HAP-1 (cell line): ENCODE measurements at places on chromosomes 16 and 17.

DNA sequence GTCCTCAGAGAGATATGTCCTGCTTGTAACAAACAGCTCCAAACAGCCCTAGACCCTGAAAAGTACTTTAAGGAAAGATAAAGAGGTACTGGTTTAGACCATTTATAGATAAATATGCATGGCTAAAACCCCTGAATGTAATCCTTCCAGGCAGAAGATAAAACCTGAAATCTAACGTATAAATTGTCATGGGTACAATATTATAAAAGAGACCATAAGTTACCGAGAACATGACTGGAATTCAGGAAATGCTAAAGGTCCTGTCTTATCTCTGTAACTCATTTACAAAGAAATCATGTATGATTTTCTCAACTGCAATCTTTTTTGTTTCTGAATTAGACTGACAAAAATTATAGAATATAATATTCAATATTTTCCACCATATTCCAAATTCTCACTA, 9.2 kb upstream of the KANSL1 start:
- DNase-seq, result no peak

DNA sequence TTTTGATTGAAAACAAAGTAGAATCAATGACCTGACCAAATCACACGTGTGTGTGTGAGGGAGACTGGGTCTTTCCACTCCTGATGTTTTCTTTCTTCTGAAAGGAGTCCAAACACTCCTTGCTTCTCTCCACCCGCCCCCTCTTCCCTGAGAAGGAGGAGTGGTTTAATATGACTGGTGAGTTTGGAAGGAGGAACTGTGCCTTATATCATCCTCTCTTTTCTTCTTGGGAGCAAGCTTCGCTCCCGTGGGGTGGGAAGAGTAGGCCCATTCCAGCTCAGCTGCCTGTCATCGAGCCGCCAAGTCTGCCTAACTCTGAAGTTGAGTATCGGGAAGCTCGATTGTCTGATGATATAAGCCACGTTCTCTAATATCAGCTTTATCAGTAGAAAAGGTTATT, 96.5 kb downstream of the YPEL2 start:
- DNase-seq, result no peak

DNA sequence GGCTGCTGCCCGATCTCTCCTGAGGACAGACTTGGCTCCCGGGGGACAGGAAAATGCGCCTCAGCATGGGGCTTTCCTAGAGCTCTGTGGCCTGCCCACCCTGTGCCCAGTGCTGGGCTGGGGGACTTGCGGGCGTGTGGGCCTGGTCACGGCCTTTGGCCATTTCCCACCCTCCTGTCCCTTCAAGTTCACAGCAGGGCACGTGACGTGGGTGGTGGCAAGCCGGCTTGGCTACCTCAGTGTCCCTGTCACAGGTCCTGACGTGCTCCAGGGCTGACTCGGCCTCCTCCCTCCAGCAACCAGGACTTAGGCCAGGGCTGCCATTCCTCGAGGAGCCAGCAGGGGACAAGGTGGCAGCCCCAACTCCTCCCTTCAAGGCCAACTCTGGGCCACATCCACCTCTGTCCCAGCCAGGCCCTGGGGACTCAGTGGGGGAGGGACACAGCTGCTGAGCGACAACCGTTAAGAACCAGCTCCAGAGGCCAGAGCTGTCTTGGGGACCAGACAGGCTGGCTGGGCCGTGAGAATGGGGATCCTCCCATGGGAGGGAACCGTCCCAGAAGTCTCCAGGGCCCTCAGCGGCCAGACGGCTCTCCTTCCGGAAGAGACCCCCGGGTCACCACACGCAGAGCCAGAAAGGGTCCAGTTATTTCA, 981 bp upstream of the UNC13D start:
- DNase-seq, result peak; percentile 86

GRCh38 chr17:57145347-57145746, 60.3 kb downstream of the AKAP1 start:
- peak; percentile 39 for DNase-seq

DNA sequence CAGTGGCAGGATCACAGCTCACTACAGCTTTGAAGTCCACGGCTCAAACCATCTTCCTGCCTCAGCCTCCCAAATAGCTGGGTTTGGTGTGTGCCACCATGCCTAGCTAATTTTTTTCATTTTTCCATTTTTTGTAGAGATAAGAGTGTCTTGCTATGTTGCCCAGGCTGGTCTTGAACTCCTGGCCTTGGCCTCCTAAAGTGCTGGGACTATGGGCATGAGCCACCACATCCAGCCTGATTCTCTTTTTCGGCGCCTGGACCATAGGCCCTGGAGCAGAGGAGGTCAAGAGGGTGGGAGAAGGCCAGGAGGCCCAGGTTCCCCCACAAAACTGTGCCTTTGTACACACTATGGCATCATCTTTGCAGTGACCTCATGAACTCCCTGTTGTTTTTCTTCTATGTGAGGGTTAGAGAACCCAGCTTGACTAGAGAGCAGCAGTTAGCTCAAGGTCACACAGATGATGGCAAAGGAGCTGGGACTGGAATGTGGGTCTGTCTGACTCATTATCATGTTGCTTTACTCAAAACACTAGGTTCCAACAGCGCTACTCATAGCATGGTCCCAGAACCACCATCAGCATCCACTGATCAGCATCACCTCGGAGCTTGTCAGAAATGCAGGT, 16.3 kb downstream of the SCN4A start:
- DNase-seq, result no peak

GRCh38 chr17:58282442-58282841, 1.7 kb upstream of the MPO start:
- no peak for DNase-seq

DNA sequence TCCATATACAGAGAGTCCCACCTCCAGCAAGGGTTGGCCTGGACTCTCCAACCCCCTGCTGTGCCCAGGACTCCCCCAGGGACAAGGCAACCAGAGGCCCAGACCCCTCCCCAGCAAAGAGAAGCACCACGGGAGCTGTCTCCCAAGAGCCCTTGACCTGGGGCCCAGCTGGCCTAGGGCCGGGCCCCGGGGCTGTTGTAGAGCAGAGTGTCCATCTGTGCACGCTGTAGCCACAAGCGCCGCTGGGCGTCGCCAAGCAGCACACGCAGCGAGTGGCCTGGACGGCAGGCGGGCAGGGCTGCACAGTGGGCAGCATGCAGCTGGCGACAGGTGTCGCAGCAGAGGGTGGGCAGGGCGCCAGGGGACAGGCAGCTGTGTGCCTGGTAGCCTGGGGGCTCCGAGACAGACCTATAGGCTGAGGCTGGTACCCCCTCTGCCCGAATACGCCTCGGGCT, 4.3 kb downstream of the SPATA2L start:
- DNase-seq, result no peak

- DNase-seq, result no peak
Measured at GRCh38 chr16:67845291-67846062, 1.3 kb upstream of the NUTF2 start.

DNA sequence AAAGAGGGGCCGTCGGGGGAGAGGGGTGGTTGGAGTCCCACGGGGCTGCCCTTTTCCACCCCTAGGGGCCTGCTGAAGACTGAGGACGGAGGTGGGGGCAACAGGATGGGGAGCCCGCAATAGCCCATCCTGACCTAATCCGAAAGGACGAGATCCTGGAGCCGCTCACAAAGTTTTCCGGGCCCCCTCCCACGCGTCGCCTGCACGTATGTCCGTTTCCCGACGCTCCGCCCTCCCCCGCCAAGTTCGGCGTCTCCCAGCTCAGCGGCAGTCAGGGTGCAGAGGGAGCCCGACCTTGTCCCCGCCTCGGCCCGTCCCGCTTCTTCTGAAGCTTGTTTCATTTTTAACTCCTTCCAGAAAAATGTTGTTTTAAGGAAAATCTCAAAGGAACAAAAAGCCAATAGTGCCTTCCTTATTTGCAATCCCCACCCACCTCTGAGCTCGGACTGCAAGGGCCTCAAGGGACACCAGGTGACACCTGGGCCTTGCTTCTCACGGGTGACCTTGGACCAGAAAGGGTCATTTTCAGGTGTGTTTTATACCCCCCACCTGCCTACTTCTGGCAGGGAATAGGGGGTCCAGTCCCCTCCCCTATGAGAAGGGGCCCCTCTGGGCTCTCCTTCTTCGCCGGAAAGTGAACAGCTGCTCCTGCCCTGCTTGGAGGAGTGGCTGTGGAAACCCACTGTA, 3.4 kb upstream of the ZNF423 start:
- DNase-seq, result no peak

DNA sequence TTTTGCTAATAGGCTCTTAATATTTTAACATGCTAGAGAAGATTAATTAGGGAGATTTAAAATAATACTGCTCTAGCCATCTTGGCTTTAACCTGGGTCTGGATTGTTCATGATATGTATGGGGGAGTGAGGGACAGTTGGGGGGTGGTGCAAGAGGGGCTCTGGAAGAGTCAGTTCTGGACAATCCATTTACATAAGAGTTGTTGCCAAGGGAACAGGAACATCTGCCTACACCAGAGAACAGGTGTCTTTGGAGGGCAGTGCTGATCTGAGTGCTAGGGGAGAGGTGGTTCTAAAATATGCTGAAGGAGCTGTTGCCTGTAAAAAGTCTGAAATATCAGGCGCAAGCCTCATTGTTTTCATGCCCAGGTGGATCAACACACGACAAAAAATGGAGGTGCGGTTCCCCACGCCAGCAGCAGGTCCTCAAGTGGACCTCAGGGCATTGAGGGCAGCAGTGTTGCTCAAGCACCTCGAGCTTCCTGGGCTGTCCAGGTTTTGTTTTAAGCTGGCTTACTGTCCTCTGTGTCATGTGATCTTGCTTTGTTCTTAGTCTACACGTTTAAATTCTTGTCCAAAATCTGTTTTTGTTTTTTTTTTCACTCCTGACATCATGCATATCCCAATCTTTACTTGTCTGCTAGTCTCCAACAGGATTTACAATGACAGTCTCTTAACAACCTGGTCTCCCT, 25.4 kb upstream of the WSB1 start:
- no peak for DNase-seq

DNA sequence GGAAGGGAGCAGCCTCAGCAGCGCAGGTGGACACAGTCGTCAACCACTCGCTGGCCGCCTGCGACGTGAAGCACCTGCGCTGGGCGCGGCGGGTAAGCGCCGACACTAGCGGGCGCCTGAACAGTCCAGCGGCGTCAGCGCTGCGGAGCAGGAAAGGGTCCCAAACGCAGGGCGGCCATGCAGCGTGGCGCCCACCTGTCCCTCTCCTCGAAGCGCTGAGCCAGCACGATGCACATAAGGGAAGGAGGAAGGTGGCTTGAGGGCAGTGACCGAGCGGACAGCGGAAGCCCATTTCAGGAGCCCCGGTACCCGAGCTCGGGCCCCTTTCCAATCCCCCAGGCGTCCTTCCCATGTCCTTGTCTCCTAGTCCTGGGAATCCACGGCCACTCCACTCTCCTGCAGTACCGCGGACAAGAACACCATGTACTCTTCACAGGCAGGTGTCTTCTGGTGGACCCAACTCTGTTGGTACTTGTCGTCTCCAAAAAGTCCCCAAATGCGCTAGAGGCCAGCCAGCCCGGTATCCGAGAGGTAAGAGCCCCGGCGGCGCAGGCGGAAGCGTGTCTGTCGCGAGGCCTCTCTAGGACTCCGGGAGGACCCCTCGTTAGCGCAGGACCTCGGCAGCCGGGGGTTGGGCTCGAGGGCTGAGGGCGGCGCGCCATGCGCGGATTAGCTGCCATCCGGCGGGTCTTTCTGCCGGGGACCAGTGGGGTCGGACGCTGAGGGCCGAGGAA, 14.4 kb downstream of the ZNF232 start:
- no peak for DNase-seq

DNA sequence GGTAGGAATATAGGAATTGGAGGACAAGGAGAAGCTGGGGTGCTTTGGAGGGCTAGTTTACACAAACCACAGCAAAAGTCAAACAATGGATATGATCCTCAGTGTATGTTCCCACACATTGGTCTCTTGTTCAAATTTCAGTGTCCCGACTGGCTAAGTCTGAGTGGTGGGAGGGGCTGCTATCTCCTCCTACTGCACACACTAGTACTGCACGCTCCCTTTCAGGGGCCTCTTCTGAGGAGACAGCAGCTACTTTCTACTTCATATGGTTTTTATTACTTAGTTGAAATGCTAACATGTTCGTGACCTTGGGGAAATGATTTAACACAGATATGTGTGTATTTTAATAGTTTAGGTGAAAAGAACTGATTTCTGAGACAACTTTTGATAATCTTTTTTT, 18.8 kb upstream of the KRT10 start:
- no peak for DNase-seq

DNA sequence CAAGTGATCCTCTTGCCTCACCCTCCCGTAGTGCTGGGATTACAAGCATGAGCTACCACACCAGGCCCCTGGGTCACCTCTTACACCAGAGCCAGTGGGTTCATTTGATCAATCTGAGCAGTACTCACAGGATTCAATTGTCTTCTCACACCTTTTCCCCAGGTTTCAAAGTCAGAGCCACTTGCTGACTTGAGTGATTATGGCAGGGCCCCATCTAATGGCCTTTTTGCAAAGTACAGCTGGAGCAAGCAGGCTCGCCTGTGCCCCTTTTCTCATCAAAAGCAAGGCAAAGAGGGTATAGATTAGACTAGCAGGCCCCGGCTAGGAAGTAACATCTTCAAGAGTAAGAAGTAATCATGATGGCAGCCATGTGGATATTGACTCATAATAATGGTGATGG, 114.8 kb upstream of the NOL11 start:
- DNase-seq, result peak; percentile 58

GRCh38 chr16:69405757-69406156, 18.7 kb upstream of the CYB5B start:
- no peak for DNase-seq

DNA sequence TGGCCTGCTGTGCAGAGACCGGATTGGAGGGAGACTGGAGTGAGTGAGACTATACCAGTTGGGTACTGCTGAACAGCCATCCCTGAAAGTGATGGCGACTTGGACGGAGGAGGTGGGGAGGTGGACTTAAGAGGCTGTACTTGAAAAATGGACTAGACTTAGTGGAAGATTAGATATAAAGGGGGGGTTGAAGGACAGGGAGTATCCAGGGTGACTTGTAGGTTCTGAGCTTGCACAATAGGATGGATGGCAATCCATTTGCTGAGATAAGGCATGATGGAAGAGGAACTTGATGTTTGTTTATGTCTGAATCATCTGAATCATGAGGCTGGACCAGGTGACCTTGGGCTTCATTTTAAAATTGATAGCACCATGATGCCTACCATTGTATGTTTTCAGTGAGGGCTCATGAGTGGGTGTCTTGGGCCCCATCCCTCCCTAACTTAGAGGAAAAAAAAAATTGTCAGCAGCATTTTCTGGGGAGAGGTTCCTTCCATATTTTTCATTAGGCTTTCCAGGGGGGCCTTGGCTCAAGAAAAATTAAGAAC, 41.2 kb downstream of the PRKCA start:
- DNase-seq, result no peak

DNA sequence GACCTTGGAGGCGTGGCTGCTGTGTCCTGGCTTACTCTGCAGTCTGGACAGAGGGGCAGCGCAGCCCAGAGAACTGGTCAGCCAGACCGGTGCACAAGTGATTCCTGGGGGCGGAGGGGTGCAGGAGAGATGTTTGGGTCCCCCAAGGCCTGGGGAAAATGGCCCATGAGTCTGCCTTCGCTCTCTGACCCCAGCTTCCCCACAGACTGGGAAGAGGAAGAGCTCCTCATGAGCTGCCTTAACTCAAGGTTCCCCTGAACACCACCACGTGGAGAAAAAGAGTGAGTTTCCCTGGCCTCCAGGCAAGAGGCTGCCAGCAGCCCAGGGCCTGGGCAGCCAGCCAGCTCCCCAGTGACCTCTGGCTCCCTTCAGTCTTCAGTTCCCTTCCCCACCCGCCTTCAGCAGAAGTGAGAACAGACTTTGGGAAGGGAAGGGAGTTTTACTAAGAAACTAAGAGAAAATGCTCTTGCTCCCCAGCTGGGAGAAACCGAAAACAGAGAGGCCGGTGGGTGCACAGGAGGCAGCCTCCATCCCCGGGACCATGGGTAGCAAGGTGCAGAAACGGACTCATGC, 2.0 kb upstream of the C17orf99 start:
- peak; percentile 41 for DNase-seq
